ENCODE measurements at places on chromosomes 3 and 15. TPM values are rescaled to one million over a fixed set of nuclear protein-coding genes. Genes with fewer than 3 reads are reported as not detected.
A peak's percentile ranks its signal among the peaks of the same experiment; 100 is the strongest.

GRCh38 chr3:69250014-69250413 lies 127.6 kb upstream of the LMOD3 start:
- no peak for DNase-seq

DNA sequence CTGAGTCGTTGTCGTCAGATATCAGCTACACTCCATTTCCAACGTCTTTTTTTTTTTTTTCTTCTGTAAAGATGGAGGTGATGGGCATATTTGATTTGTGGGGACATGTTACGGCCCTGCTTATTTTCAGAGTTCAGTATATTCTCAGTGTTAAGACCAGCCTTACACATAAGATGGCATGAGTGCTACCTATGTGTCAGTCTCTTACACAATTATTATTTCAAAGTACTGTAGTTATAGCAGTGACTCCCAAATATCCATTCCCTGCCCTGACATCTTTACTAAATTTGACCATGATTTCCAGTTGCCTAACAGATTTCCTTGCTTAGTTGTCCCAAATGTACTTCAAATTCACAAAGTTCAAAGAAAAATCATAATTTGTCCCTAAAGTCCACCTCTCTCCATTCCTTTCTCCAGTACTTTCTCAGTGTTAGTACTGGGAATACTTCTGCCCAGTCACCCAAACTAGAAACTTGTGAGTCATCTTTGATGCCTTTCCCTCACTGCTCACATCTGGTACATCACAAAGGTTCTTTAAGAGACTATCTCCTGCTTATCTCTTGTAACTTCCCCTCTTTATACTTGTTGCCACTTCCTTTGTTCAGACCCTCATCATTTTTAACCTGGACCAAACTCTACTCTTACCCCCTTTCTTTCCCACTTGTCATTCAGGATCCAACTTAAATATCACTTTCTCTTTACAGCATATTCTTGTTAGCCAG lies 67.0 kb downstream of the ZNF609 start:
- DNase-seq = no peak

- no peak for DNase-seq
Measured at GRCh38 chr15:78415284-78415683, 22.7 kb upstream of the IREB2 start.

NME9 gene
- not detected for total RNA-seq

GRCh38 chr3:71998995-71999673 lies 214.2 kb upstream of the PROK2 start:
- no peak for DNase-seq

RTP1 gene
- not detected for total RNA-seq

DNA sequence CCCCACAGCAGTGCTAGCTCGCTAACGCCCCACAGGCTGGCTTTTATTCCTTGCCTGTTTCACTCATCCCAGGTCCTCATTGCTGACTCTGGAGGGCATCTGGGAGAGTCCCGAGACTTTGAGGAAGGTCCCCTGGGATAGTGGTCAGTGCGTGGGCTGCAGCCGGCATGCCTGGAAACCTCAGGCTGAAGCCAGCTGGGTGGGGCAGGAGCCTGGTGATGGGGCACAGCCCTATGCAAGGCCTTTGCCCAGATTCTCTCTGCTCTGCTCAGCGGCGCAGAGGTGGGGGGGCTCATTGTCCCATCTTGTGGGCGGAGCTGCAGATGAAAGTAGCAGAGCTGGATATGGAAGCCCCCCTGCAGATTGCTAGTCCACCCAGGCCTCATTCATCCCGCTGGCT lies 55.7 kb upstream of the SMAD6 start:
- peak; percentile 59 for DNase-seq

DNA sequence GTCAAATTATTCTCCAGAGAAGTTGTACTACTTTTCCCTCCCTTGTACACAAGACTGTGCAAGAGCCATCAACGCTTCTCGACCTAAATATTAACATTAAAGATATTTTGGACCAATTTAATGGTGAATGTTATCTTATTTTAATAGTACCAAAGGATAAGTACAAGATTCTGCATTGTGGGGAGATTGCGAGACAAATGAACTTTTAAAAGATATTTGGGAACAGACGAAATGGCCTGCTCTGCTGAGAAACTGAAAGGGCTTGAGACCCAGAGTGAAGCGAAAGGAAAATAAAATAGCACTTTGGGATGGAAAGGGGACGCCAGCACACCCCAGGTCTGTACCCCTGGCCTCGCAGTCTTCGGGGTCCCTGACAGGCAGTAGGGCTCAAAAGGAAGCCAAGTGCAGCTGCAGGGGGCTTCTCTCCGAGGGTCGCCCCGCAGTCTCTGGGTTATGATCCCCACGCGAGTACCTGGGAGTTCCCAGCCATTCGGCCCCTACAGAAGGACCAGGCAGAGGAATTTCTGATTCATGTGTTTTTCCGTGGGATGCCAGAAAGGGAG lies 97.6 kb upstream of the VGLL3 start:
- DNase-seq = peak; percentile 22

DNA sequence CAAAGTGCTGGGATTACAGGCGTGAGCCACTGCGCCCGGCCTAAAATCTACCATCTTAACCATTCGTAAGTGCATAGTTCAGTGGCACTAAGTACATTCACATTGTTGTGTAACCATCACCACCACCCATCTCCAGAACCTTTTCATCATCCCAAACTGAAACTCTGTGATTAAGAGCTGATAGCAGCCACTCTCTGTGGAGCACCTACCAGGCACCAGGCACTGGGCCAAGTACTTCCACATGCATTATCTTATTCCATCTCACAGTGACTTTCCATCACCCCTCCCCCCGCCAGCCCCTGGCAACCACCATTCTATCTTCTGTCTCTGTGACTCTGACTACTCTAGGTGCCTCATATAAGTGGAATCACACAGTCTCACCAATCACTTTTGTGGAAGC lies 2.3 kb upstream of the INSYN1 start:
- no peak for DNase-seq

GRCh38 chr15:38672814-38673670 lies 108.4 kb upstream of the RASGRP1 start:
- DNase-seq = no peak

DNA sequence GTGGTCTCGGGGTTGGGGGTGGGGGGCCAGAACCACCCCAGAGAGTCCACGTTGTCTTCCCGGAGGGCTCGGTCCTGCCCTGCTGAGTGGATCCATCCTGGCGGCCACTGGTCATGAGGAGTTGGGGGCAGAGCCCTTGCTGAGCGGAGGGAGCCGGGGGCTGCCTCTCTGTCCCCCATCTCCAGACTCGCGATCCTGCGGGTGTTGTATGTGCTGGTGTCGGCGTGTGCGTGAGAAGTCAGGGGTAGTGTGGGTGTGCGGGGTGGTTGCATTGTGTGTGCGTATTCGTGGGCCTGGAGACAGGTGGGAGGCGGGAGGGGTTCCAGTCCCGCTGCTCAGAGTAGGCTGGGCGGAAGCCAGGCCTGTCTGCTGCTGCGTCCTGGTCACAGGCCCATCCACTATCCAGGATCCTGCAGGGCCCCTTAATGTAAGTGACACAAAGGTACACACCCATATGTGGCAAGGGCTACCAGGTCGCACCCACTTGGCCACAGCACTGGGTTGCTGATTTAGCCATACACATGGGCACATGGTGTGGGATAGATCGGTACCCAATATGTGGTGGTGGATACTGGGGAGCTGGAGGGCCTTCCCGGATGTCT lies 30.7 kb downstream of the NBEAL2 start:
- peak; percentile 26 for DNase-seq

DNA sequence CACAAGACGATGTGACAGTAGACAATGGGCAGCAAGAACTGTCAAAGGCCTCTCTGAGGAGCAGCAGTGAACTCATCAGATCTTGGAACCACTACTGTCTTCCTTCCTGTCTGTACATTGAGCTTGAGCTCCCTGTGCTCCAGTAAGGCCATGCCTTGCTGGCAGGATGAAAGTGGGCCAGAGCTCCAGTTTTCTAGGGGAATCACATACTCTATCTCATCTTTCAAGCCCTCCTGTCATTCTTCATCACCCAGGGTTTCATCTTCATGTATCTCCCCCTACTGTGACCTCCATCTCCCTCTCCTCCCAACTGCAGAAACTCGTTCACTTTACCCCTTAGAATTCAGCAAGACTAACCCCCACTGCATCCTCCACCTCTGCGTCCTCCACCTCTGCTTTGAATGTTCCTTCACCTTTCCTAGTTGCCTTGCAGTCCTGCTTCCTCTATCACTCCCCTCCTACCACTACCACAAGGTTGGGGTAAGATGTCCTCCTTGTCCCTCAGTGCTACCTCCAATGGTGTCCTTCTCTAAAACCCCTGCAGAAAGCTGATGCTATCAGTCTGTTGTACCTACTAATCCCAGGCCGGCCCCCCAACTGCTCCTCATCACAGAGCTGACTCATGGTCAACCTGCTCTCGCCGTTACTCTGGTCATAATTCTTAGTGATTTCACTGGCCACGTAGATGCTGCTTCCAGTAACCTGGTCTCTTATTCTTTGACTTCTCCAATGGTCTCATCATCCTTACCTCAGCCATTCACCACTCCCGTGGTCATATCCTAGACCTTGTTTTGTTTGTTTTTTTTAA lies 22.3 kb downstream of the NKIRAS1 start:
- no peak for DNase-seq

CHRNA5 gene
- total RNA-seq = 1.4 TPM

DNA sequence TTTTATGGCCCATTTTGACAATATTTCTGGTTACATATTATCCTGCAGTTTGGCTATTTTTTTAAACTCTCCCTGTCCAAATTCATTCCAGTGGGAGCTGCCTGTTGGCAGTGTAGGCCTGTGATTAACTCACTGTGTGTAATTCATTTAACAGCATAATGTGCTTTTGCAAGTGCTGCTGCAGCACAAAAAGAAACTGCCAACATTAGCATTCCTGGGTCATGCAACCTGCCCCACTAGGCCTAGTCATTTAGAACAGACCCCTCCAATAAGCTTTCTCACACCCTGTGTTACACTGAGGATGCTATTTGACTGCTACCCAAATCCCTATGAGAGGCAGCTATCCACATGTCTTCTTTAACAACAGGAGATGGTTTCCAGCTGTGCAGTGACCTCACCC lies 251.2 kb upstream of the UBE2E2 start:
- DNase-seq = no peak

NBEAL2 gene
- total RNA-seq = 23.9 TPM

MITF gene
- 51.4 TPM for total RNA-seq

DNA sequence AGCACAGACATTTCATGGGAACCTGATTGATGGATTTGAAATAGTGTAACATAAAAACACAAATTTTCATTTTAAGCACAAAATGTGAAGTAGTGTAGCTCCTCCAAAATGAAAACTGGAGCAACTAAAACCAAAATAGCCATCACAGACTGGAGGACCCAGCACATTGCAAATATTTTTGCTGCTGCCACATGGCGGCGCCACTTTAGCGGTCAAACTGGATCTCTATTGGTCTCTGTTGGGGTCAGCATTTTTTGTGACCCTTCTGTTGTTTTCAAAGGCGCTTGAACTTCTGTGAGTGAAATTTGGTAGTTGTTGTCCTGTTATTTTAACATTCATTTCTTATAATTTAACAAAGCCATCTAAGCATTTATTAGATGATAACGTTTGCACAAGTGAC lies 259.9 kb downstream of the IL20RB start:
- no peak for DNase-seq

CATSPER2 gene
- 2.1 TPM for total RNA-seq

DNA sequence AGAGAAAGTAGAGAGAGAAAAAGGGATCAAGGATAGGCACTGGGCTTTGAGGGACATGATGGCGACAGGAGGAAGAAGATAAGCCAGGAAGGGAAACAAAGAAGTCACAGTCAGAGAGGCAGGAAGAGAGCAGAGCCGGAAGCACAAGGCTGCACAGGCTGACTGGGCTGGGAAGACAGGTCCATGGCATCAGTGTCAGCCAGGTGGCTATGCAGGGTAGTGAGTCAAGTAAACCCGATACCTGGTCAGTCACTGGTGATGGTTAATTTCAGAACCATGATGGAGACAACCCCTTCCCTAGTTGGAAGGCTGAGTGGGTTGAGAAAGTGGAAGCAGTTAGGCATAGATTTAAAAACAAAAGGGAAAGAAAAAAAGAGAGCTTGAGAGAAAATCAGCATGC lies 203.8 kb downstream of the EPHB1 start:
- no peak for DNase-seq

GP9 gene
- total RNA-seq = 0.29 TPM

DNA sequence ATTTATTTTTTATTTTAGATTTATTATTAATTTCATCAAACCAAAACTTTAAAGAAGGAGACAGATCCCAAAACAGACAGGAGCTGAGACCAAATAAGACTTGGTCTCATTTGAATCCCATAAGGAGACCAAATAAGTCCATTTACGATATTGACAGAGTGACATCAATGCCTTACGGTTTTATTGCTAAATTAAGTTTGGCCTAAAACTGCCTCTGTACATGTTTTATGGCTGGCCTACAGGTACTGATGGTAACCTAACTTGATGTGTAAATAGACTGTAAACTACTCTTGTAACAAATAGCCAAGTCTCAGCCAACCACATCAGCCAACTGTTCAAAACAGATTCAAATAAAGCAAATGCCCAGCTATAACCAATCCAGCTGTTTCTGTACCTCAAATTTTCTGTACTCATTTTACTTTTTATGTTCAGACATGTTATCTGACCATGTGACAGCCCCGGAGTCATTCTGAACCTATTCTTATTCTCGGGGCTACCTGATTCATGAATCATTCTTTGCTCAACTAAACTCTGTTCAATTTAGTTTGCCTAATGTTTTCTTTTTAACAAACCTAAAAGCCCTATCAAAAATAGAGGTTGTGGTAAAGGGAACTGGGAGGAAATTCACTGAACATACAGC lies 89.4 kb upstream of the CDAN1 start:
- no peak for DNase-seq

NR1I2 gene
- not detected for total RNA-seq

OXNAD1 gene
- 15.4 TPM for total RNA-seq

CFAP44 gene
- 2.8 TPM for total RNA-seq

GPR62 gene
- 0.53 TPM for total RNA-seq

GRCh38 chr3:48612309-48612708 lies 2.9 kb upstream of the UQCRC1 start:
- no peak for DNase-seq

ECE2 gene
- total RNA-seq = 1.1 TPM

DNA sequence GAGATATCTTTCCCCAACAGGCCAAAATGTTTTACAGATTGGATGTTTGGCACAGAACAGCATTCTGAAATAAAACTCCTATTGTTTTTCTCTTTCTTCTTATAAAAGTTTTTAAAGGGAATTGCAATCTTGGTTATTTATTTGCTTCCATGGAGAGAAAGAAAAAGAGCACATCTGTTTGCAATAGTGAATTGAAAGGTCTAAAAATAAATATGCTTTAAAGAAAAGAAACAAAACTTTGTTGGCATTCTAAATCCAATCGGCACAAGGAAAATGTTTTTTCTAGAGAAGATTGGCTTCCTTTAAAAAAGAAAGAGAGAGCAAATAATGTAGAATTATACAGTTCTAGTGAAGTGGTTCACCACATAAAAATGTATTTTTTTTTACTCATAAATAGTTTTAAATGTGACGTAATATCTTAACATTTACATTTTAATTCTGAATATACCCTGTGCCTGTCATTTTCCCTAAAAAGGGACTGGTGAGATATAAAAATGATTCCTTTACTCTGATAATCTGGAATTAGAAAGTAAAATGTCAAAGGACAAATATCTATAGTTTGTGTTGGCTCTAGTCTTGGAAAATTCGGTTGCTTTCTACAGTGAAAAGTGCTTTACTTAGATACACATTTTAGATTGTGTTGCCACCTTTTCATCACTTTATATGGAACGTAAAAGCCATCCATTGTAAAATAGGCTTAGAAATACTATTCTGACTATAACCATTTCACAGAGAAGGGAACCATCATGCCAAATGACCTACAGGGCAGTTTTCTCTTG lies 257.4 kb upstream of the CBLB start:
- no peak for DNase-seq

MORC1 gene
- total RNA-seq = not detected

GRCh38 chr3:44337248-44337785 lies 1.2 kb upstream of the TCAIM start:
- DNase-seq = no peak

- no peak for DNase-seq
Measured at GRCh38 chr15:50149090-50149489, 30.1 kb upstream of the ATP8B4 start.

FMN1 gene
- total RNA-seq = 9.4 TPM
